Stimulated activated naive CD4-positive, alpha-beta T cell treated with Interleukin-2 at 50 U/mL for 16 hours (primary cell): ENCODE measurements at places on chromosomes 7 and 10.

- no peak for DNase-seq
Observed at GRCh38 chr10:79283616-79284015, 63.7 kb upstream of the PPIF start.

DNA sequence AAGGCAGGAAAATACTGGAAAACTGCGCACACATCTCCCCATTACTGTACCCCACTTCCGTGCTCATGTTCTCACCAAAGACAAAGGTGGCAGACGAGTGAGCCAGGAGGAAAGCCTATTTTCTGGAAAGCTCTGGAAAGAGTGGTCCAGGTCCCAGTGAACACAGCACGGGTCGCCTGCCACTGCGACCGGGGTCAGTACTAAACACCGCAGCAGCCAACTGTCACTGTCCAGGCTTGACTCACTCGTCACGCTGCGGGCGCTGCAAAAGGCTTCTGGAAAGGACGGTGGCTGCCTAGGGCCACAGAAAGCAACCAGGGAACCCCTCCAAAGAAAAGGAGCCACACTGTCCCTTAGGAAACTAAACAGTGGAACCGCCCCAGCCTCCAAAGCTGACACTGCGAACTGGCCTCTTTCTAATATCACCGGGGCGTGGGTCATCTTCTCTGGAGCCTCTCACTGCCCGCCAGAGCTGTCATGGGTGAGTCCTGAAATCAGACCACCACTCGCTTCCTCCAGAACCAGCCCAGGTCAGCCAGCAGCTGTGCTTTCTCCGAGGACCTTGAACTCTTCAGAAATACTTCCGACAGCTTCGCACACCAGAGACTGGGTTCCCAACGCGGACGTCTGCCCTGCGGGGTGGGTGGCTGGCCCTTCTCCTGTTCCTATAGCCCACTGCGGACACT lies 4.0 kb downstream of the RADIL start:
- no peak for DNase-seq

DNA sequence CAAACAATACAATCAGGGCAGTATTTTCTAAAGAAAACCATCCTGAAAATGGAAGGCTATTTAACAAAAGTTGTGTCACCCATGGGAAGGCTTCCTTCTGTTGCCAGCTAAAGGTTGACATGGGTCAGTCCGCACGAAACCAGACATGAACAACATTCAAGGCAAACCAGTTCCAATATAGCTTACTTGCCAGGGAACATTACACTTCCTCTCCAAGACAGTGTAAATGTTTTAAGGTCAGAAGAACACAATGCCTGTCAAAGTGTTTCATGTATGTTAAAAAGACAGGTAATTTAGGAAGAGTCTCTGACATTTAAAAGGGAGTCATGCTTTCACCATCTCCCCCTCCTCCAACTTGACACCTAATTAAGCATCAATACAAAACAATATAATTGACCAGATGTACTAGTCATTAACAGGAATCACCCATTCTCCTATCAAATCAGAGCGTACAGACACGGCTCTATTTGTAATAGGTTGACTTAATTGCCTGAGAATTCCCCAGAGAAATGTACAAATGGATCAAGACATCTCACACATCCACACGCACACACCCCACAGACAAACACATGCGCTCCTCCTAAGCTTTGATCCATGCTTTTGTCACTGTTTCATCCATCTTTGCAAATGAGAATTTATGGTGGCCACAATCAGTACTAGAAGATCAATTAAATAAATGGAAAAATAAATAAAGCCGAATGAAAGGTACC lies 69.5 kb downstream of the CACNA2D1 start:
- DNase-seq, result no peak

DNA sequence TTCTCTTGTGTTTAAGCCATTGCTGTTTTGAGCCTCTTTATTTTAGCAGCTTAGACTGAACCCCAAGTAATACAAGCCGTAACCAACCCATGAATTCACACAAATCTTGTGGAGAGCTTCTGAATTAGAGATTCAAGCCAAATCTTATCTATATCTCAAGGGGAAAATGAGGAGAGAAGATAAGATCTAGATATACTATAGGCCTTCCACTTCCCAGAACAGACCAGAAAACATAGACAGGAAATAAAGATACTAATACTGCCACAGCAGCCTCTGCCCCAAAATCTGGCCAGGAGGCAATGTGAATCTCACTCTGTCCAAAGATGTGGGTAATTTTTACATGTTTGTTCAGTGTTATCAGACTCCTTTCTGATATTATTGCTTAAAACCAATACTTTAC lies 307.2 kb downstream of the PTEN start:
- DNase-seq, result no peak

DNA sequence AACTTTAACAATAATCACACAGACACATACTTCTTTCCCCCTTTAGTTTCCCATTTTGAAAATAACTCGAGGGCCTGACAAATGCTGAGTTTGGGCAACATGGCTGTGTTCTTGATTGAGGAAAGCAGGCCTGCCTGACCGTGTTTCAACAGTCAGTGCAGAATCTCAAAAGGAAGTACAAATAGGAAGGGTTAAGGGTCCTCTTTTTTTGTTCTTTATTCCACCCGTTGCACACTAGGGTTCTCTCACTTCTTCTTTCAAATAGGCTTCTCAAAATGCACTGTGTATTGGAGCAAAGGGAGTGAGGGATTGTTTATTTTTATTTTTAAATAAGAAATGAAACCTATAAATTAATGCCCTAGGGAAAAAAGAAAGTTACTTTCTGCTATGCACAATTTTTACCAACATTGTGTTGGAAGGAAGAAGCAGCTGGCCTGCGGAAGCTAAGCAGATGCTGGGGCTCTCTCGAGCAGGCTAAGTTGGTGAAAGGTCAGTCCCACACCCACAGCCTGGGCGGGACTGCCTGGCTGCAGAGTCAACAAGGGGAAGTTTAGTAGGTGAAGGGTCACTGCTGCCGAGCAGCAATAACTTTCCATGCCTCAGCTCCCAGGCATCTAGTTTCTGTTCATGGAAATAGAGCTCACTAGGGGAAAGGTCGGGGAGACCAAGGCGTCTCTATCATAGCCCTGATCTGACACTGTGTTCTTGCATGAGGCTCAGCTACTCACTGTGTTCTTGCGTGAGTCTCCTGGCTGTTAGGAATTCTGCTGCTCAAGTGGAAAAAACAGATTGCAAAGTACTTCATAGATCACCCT lies 12.2 kb upstream of the PDK4 start:
- no peak for DNase-seq

- DNase-seq, result peak; percentile 45
Observed at GRCh38 chr10:86520871-86521677, 518 bp downstream of the WAPL start.

GRCh38 chr10:117134306-117135025 lies 3.6 kb downstream of the VAX1 start:
- no peak for DNase-seq

- DNase-seq, result no peak
Observed at GRCh38 chr10:66167816-66168215, 758.0 kb upstream of the LRRTM3 start.
